ENCODE measurements at places on chromosomes 5 and 9.

DNA sequence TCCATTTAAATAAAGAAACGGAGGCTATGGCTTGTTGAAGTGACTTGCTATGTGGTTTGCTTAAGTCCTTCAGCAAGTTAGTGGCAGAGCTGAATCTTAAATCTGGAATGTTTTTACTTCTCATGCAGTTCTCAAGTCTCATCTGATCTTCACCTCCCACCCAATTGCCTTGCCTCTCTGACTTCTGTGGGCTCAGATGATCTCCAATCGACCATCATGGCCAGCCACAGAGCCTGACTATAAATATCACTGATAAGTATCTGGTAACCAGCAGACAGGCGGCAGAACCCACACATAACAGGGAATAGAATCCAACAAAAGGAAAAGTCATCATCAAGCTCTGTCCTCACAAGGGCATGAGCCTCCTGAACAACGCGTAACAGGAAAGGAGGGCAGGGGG is 149.9 kb downstream of the FAM114A2 start:
- no peak for DNase-seq

DNA sequence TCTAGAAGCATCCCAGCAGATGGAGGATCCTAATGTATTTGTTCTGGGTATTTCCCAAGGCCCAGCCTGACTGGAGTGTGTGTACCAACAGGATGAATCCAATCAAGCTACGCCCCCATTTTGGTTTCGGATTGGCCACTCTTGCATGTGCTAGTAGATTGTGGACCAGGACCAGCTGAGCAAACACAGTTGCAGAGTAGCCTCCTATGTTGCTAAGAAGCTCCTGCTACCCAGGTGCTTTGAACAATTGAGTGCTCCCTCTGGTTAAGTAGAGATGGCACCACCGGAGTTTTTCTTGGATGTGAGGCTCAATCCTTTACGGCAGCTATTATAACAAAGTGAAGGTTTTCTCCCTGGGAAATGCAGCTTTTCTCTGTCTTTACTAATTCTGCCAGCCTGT is 204.5 kb downstream of the NTRK2 start:
- DNase-seq: peak; percentile 83

GRCh38 chr9:86721843-86722705 is 225.2 kb downstream of the GAS1 start:
- no peak for DNase-seq

DNA sequence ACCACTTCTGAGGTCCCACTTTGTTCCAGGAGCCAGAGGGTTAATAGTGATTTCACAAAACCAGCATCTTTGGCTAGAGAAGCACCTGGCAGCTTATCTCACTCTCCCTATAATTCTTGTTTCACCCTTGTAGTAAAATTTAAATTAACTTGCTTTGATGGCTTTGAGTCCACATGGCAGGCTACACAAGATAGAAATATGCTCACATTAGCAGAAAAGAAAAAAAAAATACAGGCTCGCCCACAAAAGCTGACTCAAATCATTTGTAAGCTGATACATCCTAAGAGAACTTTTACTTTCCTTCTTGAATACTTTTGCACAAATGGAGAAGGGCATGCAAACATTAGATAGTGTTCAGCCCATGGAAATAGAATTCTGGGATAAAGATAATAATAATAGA is 36.2 kb downstream of the TNFSF15 start:
- no peak for DNase-seq

- no peak for DNase-seq
Measured at GRCh38 chr5:103210952-103211351, 47.6 kb upstream of the MACIR start.

- DNase-seq: no peak
Measured at GRCh38 chr9:23382418-23382817, 443.6 kb downstream of the ELAVL2 start.

DNA sequence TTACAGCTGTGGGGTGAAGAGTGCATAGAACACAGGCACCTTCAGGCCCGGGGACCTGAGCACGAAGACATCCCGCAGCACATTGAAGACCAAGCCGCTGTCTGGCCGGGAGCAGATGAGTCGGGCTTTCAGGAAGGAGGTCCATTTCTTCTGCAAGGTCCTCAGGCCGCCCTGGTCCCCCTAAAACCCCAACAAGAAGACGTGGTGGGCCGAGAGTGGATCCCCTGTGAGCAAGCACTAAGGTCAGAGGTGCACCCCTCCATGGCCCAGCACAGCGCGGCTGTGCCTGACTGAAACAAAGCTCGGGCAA is 70.5 kb downstream of the SECISBP2 start:
- no peak for DNase-seq

DNA sequence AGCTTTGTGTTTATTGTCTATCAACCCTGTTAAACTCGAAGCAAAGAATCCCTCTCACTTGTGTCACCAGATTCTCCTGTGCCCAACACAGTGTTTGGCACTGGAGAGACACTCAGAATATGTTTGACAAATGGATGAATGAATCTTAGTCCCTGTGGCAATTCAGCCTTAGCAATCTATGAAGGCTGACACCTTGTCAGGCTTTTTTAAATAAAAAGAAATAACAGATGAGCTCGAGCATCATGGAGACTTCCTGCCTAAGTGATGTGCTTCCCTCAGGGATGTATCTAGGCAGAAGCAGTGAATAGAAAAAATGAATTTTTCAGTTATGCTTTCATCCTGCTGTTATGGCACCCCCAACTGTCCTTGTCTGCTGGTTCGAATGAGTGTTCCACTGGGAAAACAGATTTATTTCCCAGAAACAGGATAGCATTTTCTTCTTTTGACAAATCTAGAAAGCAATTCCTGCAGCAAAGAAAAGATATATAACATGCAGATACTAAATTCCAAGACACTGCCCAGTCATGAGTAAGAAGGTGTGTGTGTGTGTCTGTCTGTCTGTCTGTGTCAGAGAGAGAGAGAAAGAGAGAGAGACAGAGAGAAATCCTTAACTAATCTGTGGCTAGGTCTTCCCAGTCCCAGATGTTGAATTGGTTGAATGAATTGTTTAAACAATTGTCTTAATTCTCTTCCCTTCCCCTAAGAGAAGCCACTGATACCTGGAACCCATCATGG is 16.7 kb downstream of the MAMDC2 start:
- no peak for DNase-seq

- DNase-seq: no peak
Measured at GRCh38 chr5:72074251-72074650, 33.0 kb upstream of the MAP1B start.

- no peak for DNase-seq
Measured at GRCh38 chr5:10509575-10509974, 54.3 kb upstream of the ANKRD33B start.

DNA sequence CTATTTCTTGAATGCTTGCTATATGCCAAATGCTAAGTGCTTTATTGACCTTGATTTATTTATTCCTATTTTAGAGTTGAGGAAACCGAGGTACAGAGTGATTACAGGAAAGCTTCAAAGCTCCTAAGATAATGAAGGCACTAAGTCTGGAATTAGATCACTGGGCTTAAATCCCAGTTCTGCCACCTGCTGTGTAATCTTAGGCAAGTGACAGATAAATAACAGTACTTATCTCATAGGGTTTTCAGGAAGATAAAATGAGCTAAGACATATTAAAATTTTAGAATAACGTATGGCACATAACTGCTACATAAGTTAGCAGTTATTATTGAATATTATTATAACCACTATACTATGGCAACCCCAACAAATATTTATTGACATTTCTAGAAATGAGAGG is 843.8 kb downstream of the DTWD2 start:
- DNase-seq: no peak

GRCh38 chr9:124886866-124887492 is 25.0 kb downstream of the ARPC5L start:
- DNase-seq: no peak

DNA sequence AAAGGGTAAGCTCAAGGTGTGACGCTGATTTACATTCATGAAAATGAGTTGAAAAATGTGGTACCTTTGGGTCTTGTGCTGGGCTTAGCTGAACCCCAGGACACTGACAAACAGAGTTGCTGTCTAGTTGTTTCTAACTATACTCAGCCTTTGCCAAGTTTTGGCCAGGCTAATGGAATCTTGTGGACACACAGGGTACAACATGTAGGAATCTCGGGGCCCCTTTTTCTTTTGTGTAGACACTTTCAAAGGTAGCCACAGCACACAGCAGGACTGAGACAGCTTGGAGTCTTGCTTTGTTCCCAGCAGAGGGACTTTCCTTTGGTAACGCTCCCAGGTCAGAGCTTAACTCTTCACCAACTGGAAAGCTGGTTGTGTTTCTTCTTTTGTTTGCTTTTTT is 7.8 kb downstream of the LIX1 start:
- no peak for DNase-seq

GRCh38 chr5:146731909-146732659 is 146.5 kb downstream of the PPP2R2B start:
- DNase-seq: no peak

DNA sequence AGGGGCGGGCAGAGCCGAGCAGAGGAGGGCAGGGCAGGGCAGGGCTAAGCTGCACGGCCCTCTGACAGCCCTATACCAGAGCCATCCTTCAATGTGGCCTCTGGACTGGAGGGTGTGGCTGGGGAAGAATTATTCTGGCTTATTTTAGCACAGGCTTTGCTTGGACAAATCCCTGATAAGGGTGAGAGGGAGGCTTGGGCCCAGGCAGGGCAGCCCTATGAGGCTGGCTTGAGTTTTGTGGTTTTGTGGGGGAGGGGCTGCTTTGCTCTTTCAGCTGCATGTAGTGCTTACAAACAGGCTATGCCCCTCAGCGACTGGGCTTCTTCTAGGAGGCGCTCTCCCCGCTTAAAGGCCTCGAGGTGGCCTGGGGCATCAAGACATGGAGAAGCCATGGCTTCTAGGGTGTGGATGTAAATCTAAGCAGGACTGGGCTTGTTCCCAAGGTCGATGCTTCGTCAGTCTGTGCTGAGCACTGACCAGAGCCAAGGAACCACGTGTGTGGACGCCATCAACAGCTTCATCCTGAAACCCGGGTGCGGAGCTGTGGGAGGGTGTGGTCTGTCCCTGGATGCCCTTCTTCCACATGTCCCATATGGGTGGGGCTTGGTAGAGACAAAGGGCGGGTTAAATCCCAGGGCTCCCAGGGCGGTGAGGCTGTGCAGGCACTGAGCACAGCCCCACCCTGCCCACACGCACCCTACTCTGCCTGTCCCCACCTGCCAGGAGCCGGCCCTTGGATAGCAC is 45.7 kb upstream of the IPPK start:
- DNase-seq: no peak

DNA sequence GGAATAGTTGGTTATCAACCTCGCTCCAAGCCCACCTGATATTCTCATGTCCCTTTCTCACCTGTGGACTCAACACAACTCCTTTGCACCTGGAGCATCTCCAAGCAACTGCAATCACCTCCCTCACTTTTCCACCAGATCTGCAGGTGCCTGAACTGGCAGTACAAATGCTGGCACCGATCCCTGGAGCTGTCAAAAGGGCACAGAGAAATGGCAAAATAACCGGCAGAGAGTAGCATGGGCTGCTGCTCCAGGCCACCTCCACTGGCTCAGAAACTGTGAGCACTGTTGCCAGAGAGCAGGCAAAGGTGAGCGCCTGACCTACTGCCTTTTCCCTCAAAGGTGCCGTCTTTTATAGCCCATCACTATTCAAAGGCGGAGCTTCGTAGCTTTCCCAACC is 14.7 kb downstream of the EQTN start:
- no peak for DNase-seq

DNA sequence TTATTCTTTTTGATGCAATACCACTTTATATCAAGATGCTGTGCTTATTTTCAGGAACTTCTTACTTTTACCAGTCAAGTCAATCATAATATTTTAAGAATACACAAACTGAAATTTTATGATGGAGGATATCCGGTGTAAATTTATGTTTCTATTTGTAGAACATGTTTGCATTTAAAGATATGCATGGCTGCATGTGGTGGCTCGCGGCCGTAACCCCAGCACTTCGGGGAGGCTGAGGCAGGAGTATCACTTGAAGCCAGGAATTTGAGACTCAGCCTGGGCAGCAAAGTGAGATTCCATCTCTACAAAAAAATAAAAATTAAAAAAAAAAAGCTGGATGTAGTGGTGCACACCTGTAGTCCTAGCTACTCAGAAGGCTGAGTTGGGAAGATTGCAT is 73.5 kb upstream of the ALDH1A1 start:
- DNase-seq: no peak

DNA sequence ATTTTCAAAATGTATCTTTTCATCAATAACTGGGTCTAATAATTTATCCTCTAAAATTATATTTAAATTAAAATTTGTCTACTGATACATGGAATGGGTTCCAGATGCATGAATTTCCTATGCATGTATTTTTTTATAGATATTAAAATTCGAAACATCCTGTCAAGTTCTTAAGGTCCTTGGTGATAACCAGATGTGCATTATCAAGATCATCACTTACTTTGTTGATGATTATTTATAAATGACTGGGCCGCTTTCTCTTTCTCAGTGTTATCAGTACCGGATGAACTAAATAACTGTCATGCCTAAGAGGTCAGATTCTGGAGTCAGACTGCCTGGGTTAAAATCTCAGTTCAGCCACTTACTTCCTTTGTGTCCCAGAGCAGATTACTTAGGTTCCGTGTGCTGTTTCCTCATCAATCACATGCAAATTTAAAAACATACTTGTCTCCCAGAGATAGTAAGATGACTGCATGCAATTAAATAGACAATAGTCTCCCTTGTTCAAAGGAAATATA is 124.3 kb downstream of the TEX10 start:
- DNase-seq: no peak

- DNase-seq: no peak
Measured at GRCh38 chr9:129281506-129282145, 103.6 kb upstream of the IER5L start.

GRCh38 chr9:91191411-91192380 is 170.0 kb downstream of the AUH start:
- DNase-seq: no peak

- no peak for DNase-seq
Measured at GRCh38 chr9:124297551-124297901, 39.8 kb downstream of the NEK6 start.

- no peak for DNase-seq
Measured at GRCh38 chr5:172321593-172321992, 38.0 kb upstream of the UBTD2 start.

DNA sequence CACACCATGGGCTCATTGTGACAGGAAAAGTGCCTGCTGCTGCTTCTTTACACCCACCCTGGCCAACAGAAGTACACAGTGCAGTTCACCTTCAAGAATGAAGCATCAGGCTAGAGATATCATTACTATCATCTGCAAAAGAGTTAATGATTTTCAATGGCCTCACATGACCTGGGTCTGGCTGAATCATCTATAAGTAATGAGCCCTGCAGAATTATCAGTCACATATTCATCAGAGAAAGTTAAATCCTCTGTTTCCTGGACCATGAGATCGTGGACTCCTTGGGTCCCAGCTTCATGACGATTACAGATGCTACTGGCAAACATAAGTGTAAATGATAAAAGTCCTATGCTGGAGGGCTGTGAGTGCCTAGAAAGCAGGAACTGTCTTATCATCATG is 8.3 kb downstream of the BAG1 start:
- no peak for DNase-seq

DNA sequence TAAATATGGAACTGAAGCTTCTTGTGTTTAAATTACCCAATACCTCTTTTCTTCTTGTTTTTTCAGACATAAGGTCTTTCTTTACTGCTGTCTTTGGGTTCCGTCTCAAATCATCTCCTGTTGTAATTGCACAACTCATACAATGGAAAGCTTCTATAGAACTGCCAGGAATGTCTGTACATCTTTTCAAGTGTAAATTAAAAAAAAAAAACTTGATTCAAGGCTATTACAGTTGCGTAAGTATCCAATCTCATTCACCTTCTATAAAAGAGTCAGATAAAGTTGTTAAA is 243.5 kb downstream of the ICE1 start:
- DNase-seq: no peak
